Activated naive CD8-positive, alpha-beta T cell treated with anti-CD3 and anti-CD28 coated beads, Interleukin-2, amount 50 U/mL, for 16 hours (primary cell): ENCODE measurements at places on chromosomes 12 and 14.

- DNase-seq: no peak
These were observed 124.6 kb downstream of the KICS2 start for GRCh38 chr12:64097366-64098105.

- DNase-seq: no peak
These were observed 39.1 kb downstream of the CAPS2 start for GRCh38 chr12:75291014-75291413.

DNA sequence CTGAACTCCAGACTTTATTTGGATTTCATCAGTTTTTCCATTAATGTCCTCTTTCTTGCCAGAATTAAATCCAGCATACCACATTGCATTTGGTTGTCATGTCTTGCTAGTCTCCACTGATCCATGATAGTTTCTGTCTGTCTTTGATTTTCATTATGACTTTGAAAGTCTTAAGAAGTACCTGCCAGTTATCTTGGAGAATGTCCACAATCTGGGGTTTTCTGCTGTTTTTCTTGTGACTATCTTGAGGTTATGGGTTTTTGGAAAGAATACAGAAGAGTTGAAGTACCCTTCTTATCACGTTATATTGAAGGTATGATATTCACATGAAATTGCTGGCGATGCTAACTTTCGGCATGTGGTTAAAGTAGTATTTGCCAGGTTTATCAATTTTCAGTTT is 282.3 kb upstream of the PRICKLE1 start:
- DNase-seq: no peak

GRCh38 chr14:56199095-56199981 is 81.1 kb downstream of the PELI2 start:
- DNase-seq: no peak

GRCh38 chr12:108575199-108575912 is 13.0 kb downstream of the ISCU start:
- DNase-seq: no peak
